ENCODE measurements at places on chromosomes 6 and 20.

- DNase-seq: no peak
Observed at GRCh38 chr6:81263531-81264168, 488.8 kb downstream of the TENT5A start.

DNA sequence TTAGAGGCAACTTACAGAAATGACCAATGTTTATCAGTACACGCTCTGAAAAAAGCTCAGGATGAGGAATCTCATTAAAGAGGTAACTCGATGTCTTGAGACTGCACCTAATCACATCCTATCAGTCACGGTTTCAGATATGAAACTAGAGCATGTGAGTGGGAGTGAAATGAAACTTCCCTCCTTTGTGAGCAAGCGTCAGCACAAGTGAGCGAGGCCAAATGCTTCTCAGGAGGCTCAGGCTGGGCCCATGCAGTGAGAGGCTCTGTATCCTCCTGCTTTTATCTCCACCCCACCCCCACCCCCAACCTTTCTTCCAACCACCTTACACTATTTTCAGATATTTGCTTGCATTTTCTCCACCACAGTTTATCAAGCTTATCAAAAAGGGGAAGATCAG, 140.8 kb upstream of the RIMS1 start:
- DNase-seq: no peak

GRCh38 chr6:112934433-112935327, 587.5 kb downstream of the RFPL4B start:
- no peak for DNase-seq

- DNase-seq: no peak
Observed at GRCh38 chr6:141550471-141550870, 582.3 kb upstream of the GJE1 start.

DNA sequence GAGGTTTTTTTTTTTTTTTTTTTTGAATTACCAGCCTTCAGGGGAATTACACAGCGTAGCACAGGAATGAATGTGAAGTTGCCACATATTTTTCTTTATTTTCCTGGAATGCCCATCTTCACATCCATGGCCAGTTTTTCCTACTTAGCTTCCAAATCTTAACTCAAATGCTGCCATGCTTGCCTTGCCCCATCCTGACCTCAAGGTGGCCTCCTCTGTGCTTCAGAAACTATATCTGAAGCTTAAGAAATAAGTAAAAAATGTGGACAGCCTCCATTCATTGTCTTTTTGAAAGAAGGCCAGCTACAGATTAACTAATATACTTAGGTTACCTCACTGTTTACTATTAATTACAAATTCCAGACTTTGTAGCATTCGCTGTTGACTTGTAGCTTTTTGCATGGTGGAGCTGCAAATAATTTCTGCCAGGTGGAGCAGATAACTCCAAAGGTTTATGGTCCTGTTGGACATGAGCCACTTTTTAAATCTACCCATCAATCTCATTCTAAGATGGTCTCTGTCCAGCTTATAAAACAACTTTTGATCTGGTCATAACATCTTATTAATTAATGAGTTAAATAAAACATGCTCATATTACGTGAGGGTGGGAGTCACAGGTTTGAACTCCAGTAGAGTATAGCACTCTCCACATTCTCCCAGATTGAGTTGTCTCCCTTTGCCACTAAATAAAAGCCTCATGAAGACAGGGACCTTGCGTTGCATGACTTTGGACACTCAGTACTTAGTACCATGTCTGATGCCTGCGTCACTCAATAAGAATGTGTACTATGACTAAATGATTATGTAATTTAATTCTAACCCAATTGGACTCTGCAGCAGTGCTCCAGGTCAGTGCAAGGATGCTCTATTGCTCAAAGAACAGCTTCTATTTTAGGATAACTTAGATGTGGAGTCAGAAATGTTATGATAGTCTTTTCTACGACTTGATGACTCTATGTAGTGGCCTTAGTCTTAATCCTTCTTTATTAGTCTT, 678.6 kb upstream of the CITED2 start:
- DNase-seq: no peak

DNA sequence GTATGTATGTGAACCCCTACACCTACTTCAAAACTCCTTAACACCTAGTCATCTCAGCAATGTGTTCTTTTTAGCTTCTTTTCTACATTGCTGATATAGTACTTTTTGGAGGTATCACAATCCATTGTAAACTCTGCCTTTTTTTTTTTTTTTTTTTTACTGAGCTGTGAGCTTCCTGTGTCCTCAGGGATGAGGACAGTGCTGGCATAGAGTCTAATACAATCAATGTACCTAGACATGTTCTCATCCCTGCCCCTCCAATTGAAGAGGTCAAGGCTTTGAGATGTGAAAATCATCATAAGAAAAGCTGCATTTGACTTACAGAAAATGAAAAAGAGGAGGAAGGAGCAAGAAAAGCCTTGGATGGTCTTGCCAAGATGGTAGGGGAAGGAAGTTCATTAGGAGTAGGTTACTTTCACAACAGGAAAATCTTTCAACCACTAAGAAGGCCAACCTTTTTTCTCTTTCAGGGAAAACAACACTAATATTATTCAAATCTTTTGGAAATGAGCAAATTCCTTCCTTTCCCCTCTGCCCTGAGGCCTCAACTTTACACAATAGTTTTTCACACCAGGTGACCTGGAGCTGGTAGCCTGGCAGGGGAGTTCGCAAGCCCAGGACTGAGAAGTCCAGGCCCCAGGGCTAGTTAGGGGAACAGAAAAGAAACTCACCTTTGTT, 2.8 kb upstream of the JARID2 start:
- no peak for DNase-seq

DNA sequence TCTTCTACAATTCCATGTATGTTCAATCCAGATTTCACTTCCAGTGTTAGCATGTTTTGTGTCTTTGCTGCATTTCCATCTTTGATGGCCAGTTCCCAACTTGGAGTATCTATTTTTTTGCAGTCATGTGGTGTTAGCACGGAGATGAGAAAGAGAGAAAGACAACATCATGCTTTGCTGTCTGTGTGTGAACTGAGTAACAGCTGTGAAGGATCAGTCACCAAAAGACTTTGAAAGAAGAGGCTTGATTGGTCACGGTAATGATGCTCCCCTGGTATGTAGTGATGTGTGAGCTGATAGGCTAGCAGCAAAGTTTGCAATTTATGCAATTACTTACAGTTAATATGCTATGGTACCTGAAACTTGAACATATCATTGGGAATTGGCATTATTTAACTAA, 731.3 kb upstream of the NRSN1 start:
- DNase-seq: no peak
